ENCODE measurements at places on chromosomes 3 and 15.
A peak's percentile ranks its signal among the peaks of the same experiment; 100 is the strongest.

DNA sequence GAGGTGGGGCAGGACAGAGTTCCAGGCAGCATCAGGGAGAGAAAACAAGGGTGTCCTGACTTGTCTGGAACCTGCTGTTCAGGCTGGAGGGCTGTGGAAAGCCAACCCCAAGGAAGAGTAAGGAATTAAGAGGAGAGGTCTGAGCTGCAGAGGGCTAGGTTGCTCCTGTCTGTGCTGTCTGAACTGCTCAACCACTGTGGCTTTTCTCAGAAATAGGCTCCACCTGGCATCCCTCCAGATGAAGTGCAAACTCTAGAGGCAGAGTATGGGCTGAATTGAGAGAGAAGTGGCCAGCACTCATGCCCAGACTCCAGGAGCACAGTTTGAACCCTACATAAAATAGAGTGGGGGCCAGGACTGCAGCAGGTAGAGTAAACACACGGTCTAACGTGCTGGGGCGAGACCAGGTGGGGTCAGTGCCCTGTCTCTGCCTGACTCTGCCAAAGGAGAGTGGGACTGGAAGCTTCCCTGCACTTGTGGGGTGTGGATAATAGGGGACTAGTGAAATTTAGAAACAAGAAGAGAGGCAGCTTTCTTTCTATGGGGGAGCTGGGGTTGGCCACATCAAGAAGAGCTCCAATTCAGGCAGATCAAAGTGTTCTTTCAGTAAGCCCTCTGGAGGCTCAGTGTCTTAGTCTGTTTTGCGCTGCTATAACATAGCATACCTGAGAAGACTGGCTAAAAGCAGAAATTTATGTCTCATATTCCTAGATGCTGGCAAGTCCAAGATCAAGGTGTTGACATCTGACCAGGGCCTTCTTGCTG, 28.0 kb upstream of the MNS1 start:
- DNase-seq, result no peak

DNA sequence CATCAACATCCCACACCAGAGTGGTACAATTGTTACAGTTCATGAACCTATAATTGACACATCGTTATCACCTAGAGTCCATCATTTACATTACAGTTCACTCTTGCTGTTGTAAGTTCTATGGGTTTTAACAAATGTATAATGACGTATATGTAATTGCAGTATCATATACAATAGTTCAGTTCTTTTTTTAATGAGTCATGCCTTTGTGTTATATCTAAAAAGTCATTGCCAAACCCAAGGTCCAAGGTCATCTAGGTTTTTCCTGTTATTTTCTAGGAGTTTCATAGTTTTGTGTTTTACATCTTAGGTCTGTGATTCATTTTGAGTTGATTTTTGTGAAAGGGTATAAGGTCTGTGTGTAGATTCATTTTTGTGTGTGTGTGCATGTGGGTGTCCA, 160.9 kb upstream of the GALNT15 start:
- no peak for DNase-seq

- no peak for DNase-seq
These were observed 11.6 kb downstream of the NR1D2 start for GRCh38 chr3:23956701-23957100.

DNA sequence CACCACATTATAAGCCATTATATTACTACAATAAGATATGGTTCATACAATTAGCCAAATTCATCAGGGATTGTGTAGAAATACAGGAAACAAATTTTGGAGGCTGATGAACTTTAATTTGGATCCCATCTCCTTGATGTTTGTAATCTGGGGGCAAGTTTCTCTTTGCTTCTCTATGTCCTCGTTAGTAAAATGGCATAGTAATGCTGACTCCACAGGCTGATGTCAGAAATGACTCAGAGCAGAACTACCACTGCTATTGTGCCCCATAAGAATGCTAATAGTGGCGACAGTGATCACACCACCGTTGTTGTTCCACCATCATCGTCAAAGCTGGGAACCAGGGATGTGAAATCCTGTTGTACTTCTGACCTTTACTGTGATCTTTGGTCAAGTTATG, 722.3 kb upstream of the LMCD1 start:
- no peak for DNase-seq

GRCh38 chr15:96332637-96333121, 2.2 kb downstream of the NR2F2 start:
- DNase-seq, result no peak

DNA sequence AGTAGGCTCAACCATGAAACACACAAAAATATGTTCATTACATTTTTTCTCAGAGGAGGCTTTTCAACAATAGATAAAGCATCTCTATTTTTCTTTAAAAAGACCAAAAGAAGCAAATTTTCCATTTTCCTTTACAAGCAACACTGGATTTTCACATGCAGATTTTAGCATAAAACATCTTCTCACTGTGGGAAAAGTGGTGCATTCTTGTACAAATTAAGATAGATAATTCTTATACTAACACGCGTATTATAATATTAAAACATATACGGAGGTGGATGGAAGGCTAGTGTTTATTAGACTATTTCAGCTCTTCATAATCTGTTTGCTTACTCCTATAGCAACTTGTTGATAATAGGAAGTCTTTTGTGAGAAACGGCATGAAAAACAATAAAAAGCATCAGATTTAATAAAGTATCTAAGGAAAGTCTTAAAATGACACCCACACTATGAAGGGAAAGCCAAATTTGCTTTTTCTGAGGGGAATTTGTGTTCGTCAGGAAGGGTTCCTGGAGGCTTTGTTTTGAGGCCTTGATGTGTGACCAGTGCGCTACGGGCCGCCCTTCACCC, 529.6 kb downstream of the SOX2 start:
- no peak for DNase-seq

- DNase-seq, result no peak
These were observed 23.1 kb downstream of the SST start for GRCh38 chr3:187646906-187647660.

GRCh38 chr15:41367418-41367817, 34.7 kb downstream of the NUSAP1 start:
- DNase-seq, result no peak

DNA sequence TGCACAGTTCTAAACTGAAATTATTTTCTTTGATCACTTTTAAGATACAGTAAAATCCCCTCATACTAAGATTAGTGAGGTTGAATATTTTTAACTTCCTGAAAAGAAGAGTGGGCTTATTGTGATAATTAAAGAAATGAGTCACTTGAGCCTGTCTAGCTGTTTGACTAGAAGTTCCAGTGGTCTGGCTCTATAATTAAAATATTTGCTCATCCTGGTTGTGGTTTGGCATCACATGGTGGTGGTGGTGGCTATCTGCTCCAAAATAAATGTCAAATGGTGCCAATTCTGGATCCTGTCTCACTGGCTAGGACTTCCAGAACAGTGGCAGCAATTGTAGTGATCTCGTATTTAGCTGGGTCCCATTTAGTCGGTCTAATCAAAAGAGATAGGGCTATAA, 8.6 kb upstream of the TEX9 start:
- no peak for DNase-seq

GRCh38 chr15:78249131-78249530, 14.8 kb upstream of the ACSBG1 start:
- DNase-seq, result no peak

GRCh38 chr3:71416876-71417275, 166.7 kb downstream of the FOXP1 start:
- peak; percentile 30 for DNase-seq

DNA sequence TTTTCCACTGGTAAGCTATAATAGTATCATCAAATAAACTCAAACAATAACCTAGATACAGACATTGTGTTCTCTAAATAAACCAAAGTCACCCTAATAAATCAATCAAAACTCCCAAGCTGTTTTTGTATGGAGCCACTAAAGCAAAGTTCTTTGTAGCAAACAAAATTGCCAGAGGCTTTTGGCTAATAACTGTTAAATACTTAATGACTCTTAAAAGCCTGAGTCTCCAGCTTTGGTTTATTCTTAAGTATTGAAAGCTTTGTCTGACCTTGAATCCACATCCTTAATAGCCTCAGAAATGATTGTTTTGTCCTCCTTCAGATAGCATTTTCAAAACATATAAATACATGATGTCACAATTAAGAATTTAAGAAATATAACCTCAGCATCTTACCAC, 725.3 kb downstream of the SI start:
- no peak for DNase-seq

DNA sequence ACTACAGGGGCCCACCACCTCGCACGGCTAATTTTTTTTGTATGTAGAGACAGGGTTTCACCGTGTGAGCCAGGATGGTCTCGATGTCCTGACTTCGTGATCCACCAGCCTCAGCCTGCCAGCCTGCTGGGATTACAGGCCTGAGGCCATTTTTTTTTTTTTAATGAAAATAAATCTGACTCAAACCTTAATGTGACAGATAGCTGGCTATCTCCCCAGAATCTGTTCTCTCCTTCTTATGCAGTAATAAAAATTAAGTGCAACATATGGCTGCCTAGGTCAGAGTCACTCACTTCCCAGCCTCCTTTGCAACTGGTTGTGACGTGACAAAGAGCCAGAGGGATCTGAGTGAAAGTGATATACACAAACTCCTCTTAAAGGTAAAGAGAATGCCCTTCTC, 53.0 kb downstream of the ZNF148 start:
- DNase-seq, result no peak

DNA sequence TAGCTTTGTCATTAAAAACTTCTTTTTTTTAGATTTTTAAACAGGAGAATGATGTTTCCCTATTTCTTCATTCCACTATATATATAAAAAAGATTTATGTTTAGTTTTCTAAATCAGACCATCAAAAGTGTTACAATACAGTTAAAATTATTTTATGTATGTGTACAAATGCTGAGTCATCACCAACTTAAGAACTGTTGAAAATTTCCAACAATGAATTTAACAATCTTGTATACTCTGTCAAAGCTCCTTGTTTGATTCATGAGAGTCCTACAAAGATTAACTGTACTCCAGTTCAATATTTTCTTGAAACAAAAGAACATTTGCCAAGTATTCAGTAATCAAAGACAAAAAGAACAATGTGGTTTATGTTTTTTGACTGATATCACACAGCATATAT, 82.0 kb downstream of the POLQ start:
- DNase-seq, result no peak

DNA sequence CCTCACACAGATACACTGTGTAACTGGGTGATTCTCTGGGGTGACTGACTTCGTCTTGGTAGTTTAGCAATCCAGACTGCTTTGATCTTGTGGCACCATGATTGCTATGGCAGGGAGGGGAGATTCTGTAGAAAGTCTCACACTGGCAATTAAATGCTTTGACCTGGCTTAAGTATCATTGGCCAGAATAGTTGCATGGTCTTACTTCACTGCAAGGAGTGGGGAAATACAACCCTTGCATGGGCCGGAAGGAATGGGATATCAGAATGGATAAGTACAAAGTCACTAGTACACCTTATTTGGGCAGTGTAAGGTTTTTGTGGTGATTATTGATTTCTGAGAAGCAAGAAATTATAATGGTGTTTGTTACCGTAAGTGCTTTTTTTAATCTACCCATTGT, 153.8 kb downstream of the UBE2E2 start:
- DNase-seq, result no peak

DNA sequence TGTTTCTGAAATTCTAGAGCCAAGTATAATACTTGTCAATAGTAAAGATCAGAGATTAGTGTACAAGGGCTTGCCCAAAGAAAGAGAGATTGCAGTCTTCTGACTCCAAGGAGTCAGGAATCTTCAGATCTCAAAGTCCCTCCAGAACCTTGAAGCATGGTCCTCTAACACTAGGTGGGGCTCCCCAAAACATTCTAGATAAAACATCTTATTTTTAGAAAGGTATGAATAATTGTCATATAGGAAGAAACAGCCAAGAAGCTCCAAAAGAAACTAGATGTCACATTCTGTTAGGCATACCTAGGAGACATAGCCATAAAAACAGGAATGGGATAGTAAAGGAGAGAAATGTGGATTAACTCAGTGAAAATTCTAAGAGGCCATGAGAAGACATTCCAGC, 10.7 kb downstream of the MUC13 start:
- DNase-seq, result no peak

- no peak for DNase-seq
These were observed 157.9 kb upstream of the BHLHE40 start for GRCh38 chr3:4821338-4821737.

GRCh38 chr3:15360788-15361493, 28.6 kb upstream of the SH3BP5 start:
- no peak for DNase-seq

DNA sequence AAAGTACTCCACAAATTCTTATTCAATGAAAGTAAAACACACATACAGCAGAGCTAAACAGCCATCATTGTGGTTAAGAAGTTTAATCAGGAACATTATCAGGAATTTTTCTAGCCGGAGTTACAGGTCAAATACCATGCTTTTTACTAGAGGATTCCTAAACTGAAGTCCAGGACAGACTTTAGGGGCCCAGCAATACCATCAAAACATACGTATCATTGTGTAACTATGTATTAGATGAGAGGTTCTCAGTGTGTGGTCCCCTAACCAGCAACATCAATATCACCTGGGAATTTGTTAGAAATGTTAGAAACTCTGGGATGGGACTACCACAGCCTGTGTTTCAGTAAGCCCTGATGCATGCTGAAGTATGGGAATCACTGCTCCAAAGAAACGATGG, 404.2 kb upstream of the IL12A start:
- DNase-seq, result no peak

DNA sequence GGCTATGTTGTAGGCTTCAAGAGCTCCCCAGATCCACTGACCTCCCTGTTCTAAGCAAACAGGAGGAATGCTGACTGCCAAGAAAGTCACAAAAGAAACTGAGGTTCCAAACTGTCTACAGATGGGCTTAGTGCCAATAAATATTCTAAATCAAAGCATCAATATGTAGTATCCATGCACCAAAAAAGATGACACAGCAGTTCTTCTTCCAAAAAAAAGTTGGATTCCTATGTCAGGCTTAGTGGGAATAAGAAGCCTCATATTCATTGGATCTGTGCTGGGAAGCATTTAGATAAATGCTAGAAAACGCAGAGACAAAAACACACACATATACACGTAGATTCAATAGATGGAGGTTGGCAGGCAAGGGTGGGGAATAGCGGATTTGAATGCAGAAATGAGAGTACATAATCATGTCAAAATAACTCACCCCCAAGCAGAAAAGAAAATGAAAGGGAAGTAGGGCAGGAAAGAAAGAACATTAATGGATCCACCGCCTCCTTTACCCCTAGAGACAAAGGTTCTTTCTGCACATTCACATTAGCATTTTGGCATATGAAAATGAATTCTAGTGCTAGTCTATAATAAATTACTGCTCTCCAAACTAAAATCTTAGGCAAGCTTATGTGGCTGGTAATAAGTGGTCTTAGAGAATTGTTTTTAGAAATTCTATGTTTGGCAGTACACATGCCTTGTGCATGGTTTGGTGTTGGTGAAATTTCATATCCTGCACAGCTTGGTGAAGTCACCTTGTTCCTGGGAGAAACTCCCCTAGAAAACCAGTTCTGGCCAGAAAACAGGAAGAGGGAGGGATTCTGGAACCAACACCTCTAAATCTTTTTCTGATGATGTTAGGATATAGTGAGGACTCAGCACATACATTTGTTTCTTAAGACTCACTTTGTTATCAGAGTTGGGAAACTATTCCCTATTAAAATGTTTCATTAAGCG, 283.4 kb downstream of the LSAMP start:
- no peak for DNase-seq
